Non-pigmented ciliary epithelial cell (primary cell): ENCODE measurements at places on chromosomes 16 and 17.

DNA sequence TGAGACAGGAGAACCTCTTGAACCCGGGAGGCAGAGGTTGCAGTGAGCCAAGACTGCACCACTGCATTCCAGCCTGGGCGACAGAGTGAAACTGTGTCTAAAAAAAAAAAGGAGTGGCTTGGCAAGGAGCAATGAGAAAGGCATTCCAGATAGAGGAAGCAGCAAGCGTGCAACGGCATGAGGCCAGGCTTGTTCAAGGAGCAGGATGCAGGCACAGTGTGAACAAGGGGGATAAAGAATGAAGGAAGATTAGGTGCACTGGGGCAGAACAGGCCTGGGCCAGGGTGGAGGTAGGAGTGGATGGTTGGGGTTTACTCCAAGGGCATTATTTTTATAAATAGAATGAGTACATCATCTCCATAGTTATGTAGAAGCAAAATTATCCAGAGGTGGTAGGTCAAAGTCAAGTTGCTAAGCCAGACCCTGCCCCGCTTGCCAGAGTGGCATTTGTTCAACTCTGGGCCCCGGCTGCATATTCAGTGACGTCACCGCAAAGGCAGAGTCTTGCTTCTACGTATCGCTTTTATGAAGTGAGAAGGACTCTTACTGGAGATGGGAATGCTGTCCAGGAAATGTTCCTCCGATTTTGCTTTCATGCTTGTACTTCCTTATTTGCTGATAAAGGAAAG, 100.2 kb downstream of the KATNIP start:
- no peak for DNase-seq

DNA sequence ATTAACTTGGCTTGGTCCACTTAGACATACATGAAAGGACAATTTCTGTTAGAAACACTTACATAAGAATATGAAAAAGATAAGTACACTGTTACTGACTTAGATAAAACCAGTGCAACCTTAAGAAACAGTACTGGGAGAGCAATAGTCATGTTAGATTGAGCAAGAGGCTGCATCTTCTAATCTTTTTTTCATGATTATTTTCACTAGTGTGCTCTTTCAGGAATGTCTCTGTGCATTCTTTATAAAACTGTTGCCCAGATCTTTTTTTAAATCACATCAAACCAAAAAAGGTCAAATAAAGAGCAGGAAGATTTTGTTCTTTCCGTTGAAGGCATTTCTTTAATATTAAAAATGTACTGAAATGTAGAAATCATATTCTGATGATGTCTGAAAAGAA, 100.7 kb upstream of the AXIN2 start:
- DNase-seq, result no peak

- DNase-seq, result no peak
Measured at GRCh38 chr17:6035801-6036394, 34.3 kb upstream of the WSCD1 start.

DNA sequence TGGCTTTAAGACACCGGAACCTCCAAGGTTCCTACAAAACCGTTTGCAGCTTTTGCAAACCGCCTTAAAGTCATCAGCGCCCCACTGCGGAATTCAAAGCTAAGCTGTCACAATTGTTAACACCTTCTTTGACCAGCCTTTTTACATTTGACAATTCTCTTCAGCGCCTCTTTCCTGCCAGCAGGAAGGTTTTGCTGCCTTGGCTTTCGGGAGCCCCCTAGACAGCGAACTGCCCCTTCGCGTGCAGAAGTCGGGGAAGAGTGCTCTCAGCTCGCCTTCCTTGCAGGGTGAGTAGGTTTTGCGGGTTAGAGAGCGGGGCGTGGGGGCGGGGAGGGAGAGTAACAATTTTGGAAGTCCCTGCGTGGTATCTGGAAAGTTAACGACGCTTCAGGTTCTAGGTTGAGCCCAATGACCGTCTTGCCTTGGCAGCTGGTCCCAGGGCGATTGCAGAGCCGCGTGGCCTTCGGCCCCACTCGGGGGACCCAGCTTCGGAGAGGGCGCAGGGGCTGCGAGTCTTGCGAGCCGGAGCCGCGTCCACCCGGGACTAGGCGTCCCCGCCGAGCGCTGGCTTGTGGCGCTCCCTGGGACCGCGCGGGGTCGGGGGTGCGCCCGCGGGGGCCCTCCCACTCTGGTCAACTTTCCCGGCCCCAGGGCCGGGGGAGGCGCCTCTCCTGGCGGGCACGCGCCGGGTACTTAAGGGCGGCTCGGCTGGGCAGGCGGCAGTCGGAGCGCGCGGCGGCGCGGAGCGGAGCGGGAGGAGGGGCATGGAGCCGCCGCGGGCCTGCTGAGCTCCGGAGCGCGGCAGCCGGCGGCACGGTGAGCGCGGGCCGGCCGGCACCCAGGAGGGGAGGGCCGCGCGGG, at the start of gene HAS3:
TSS of gene HAS3 (plus strand) at position 153 of the 861 bp plus-strand sequence. CDS start 3,743 bp downstream, outside the sequence.
- no peak for DNase-seq

- no peak for DNase-seq
Measured at GRCh38 chr16:69463876-69464275, 39.5 kb downstream of the CYB5B start.

- no peak for DNase-seq
Measured at GRCh38 chr17:69716556-69716955, 302.1 kb downstream of the MAP2K6 start.

- DNase-seq, result no peak
Measured at GRCh38 chr16:4172070-4172469, 55.8 kb upstream of the ADCY9 start.

GRCh38 chr16:82783933-82784572, 157.3 kb downstream of the CDH13 start:
- no peak for DNase-seq

DNA sequence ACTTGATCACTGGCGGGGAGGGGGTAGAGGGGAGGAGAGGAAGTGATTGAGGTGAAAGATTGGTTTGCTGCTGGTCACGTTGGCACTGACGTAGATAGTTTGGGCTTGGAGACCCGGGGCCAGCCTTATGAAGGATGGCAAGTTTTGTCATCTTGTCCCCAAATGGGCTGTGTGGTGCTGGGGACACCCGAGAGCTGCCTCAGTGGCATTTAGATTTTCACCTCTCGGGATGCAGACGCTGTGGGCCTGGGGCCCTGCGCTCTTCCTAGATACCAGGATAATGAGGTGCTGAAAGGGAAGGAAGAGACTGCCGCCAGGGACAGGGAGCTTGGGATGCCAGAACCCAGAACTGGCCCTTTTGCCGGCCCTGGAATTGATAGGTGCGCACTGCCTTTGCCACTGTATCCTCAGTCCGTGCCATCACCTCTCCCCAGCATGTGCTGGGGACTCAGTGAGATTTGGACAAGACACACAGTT, 1.4 kb upstream of the SOCS3 start:
- no peak for DNase-seq

- no peak for DNase-seq
Measured at GRCh38 chr16:78376452-78376851, 277.0 kb downstream of the WWOX start.

DNA sequence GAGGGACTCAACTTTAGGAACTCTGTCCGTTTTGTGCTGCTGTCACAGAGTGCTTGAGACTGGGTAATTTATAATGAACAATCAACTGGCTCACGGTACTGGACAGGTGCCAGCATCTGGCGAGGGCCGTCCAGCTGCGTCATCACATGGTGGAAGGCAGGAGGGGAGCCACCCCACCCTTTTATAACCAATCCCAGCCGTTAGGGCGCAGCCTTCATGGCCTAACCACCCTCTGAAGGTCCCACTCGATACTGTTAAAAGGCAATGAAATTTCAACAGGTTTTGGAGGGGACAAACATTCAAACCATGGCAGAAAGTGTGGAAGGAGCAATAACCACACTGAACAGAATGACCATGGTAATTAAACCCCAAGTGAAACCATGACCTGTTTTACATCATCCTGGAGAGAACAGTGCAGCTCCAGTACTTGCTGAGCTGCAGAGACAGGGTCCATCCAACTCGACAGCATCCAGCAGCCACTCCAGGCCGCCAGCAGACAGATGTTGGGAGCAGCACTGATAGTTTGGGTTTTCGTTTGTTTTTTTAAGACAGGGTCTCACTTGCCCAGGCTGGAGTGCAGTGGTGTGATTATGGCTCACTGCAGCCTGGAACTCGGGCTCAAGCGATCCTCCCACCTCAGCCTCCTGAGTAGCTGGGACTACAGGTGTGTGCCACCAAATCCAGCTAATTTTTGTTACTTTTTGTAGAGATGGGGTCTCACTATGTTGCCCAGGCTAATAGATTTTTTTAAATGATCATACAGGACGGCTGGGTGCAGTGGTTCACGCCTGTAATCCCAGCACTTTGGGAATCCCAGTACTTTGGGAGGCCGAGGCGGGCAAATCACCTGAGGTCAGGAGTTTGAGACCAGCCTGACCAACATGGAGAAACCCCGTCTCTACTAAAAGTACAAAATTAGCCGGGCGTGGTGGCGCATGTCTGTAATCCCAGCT, 11.0 kb downstream of the CHMP6 start:
- no peak for DNase-seq

DNA sequence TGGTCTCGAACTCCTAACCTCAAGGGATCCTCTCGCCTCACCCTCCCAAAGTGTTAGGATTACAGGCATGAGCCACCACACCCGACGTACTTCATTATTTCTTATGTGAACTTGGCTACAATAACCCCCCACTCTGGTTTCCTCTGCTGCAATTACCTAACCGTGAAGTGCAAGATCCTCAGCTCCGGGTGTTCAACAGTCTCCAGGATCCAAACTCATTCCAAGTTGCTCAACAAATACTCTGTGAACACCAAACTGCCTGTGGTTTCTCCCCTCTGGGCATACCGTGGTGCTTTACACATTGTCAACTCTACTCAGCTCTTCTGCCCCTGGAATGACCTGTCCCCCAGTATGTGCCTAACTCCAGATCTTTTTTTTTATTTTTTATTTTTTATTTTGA, 6.8 kb upstream of the SULT1A1 start:
- DNase-seq, result no peak

GRCh38 chr16:83792391-83792790, 15.4 kb upstream of the HSBP1 start:
- DNase-seq, result no peak

- DNase-seq, result no peak
Measured at GRCh38 chr16:16138034-16138635, 85.2 kb downstream of the ABCC6 start.

- no peak for DNase-seq
Measured at GRCh38 chr17:47717261-47717697, 15.8 kb upstream of the TBX21 start.

DNA sequence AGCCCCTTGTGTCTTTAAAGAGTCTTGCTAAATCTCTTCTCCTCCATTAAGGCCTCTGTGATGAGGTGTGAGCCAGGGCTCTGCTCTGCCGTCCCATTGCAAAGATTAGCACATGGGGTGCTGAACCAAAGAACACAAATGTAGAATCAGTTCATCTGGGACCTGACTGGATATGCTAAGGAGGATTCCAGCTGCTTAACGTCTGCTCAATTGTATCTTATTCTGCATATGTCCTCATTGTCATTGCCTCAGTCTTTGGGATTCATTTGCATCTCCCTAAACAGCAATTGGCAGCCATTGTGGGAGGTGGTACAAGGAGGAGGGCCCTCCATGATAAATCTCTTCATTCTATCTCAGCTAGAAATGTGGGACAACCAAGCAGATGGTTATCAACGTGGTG, 106.3 kb upstream of the ADAMTS18 start:
- no peak for DNase-seq

- no peak for DNase-seq
Measured at GRCh38 chr16:24851700-24852099, 5.9 kb downstream of the SLC5A11 start.

DNA sequence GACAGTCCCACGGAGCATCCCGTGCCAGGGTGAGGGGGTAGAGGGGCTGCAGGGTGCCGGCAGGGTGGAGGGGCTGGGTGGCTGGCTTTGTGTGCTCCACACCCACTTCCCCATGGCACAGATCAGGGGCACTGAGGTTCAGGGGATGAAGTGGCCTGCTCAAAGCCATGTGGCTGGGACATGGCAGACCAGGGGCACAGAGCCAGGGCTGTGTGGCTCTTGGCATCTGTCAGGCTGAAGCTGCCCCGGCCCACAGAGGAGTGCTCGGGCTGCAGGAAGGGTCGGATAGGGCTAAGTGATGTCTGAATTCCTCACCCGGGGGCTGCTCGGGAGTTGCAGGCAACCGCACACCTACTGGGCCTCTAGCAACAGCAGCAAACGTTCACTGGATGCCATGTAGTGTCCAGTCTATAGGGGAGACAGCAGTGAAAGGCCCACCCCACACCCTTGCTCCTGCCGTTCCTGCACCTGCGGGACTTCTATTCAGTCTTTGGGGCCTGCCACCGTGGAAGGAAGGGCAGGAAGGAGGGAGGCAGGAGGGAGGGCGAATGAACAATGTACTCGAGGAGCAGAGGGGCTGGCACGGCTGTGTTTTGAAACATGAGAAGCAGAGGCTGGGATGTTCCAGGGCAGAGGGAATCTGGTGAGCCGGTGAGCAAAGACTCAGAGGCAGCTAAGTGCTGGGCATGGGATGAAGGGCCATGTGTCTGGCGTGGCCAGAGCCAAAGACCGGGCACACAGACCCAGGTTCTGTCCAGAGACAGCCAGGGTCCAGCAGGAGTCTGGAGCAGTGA, 15.1 kb downstream of the SLC5A10 start:
- no peak for DNase-seq

DNA sequence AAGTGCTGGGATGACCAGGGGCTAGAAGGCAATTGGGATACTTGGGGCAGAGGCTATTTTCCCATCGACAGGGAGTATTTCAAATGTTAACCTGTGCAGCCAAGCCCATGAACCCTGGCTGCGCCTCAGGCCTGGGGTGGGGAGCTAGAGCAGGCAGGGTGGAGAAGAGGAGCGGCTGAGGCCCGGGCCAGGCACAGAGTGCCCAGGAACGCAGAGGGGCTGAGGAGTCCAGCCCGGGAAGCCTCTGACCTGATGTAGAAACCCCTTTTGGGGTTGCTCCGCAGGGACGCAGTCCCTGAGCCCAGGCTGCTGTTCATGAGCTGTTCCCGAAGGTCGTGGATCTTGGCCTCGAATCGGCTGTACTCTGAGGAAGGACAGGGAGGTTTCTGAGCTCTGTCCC, 16.8 kb upstream of the ASGR1 start:
- DNase-seq, result no peak

- DNase-seq, result no peak
Measured at GRCh38 chr17:1022278-1023024, 25.5 kb downstream of the TIMM22 start.

- no peak for DNase-seq
Measured at GRCh38 chr17:9021158-9021991, at the start of gene NTN1. NTN1 (plus strand) TSS chr17:9021510; CDS start chr17:9022374, 864 bp downstream.

- DNase-seq, result no peak
Measured at GRCh38 chr17:81912441-81913309, 1.5 kb upstream of the PCYT2 start.

DNA sequence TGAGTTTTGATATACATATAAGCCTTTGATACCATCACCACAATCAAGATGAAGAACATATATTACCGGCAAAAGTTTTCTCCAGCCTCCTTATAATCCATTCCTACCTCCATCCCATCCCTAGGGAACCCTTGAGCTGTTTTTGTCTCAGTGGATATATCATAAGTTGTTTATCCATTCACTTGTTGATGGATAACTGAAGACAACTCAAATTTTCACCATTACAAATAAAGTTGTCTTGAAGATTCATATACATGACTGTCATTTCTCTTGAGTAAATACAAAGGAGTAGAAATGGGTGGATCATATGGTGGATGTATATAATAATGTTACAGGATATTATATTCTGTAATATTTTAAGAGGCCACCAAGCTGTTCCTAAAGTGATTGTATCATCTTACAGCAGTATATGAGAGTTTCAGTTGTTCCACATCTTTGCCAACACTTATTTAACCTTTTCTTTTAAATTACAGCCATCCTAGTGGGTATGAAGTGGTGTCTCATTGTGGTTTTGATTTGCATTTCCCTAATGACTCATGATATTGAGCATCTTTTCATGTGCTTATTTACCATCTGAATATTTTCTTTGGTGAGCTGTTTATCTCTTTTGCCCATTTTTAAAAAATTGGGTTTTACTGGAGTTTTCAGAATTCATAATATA, 17.4 kb downstream of the NF1 start:
- no peak for DNase-seq

- no peak for DNase-seq
Measured at GRCh38 chr17:64398320-64398719, 7.7 kb upstream of the PECAM1 start.
